ENCODE measurements at places on chromosomes 1 and 21.
A peak's percentile ranks its signal among the peaks of the same experiment; 100 is the strongest.

- DNase-seq, result no peak
Observed at GRCh38 chr1:158333405-158334155, 2.2 kb upstream of the CD1B start.

DNA sequence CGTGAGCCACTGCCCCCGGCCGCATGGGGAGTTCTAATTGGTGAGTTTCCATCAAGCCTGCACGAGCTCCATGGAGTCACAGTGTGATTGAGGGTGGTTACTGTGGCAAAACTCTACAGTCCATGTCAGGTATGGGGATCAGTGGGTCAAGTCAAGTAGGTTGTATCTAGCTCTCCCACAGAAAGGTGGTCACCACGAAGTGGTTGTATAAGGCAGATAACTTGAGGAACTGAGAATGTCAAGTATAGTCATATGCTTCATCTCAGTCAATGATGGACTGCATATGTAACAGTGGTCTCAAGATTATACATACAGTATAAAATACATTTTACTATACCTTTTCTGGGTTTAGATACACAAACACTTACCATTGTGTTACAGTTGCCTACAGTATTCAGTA is 348.6 kb upstream of the ZP4 start:
- no peak for DNase-seq

- no peak for DNase-seq
Observed at GRCh38 chr1:243291292-243291691, 35.5 kb downstream of the SDCCAG8 start.

DNA sequence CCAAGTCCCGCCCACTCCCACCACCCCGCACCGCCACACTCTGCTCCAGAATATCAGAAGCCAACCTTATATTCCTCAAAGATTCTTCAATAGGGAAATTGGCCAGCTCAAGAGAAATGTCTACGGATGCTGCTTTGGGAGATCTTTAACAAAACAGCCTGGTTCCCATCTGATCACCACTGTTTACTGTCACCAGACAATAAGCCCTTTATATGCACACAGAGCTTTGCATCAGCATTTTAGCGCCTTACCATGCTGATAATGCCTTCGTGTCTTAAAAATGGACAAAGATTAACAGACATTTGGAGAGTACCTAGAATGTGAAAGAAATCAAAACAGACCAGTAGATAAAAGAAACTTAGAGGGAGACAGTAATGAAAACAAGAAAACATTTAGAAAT is 141.7 kb upstream of the SYT6 start:
- DNase-seq, result no peak

DNA sequence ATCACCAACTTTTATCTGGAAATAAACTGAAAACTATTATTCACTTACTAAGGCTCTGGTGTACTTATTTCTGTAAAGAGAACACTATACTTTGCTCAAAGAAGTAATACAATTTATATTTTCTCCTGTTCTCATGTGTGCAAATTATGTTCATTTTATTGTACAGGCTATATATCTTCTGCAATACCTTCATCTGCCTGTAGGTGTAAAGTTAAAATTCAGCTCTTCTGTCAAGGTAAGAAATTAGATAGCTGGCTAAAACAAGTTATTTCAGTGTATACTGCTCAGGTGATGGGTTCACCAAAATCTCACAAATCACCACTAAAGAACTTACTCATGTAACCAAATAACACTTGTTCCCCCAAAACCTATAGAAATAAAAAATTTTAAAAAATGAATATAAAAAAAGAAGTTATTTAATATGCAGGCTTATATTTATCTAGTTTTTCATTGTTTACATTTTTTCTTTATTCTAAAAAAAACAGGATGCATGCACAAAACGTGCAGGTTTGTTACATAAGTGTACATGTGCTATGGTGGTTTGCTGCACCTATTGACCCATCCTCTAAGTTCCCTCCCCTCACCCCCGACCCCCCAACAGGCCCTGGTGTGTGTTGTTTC is 81.5 kb downstream of the PTGER3 start:
- DNase-seq, result peak; percentile 28

GRCh38 chr1:81430236-81430938 is 370.3 kb upstream of the ADGRL2 start:
- no peak for DNase-seq

DNA sequence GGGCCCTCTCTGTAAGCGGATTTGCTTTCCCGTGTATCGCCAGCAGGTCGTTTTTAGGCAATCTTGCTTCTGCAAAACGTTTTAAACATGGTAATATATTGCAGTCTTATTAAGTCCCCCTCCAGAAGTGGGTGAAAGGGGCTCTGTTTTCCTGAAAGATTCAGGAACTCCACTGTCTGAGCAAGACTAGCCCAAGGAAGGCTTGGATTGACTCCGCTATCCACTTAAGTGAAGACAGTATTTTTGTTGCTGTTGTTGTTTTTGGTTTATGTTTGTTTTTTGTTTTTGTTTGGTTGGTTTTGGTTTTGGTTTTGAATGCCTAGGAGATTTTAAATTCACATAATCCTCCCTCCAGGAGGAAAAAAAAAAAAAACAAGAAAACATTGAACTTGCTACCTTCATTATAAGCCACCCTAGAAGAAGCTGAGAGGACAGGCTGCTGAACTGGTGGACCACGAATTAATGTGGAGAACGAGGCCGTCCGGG is 29.1 kb upstream of the NFIA start:
- DNase-seq, result no peak

- no peak for DNase-seq
Observed at GRCh38 chr1:167428395-167428794, 89.9 kb downstream of the CD247 start.

DNA sequence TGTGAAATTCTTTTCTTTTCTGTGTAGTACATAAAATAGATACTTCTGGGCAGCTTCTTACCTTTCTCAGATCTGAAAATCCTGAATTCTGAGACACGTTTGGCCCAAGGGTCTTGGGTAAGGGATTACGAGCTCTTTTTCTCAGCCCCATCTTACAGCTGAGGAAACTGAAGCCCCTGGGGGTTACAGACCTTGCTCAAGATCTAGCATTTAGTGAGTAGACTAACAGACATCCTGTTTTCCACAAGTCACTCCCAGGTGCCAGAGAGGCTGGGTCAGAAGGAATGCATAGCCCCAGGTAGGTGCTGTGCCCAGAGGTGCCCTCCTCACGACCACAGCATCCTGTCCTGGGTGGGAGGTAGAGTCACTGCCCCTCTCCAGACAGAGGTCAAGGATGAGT is 13.2 kb upstream of the CREG1 start:
- DNase-seq, result no peak

DNA sequence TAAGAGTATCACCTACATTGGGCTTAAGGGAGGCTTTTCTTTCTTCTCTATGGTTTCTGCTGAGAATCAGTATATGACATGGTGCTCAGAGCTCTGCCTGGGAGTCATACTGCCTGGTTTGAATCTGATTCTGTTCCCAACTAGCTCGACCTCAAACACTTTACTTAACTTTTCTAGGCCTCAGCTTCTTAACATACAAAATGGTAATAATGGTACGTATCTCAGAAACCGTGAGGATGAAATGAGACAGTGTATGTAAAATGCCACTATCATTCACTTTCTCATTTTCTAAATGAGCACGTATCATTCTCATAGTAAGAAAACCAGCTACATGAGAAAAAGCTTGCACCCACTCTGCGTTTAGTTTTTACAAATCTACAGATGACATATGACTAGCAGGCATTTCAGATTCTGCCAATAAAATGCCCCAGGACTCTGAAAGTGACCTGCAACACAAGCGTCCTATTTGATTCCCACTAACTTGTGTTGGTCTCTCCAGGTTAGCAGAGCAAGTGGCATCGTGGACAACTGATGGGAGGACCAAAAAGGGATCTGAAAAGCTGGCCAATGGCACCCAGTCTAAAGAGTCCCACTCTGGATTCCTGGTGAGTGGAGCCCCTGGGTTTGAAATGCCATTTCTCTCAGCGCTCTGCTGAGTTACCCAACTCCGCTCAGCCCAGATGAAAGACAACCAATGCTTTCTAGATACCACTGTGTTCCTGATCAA is 6.1 kb downstream of the CTNNBIP1 start:
- no peak for DNase-seq

DNA sequence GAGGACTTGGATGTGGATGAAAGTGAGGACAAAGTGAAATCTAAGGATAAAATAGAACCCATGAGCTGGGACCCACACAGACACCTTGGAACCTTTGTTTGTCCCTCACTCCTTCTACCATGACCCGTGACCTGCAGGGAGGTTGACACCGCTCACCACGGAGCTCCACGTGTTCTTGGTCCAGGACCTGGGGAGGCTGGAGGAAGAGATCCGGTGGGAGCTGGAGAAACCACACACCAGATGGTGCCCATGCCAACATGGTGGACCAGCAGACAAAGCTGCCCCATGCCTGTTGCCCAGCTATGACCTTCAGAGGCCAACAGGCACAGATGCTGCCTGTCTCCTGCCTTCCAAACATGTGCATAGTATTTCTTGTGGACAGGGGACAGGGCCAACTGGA is 721.9 kb downstream of the PTPRU start:
- no peak for DNase-seq

DNA sequence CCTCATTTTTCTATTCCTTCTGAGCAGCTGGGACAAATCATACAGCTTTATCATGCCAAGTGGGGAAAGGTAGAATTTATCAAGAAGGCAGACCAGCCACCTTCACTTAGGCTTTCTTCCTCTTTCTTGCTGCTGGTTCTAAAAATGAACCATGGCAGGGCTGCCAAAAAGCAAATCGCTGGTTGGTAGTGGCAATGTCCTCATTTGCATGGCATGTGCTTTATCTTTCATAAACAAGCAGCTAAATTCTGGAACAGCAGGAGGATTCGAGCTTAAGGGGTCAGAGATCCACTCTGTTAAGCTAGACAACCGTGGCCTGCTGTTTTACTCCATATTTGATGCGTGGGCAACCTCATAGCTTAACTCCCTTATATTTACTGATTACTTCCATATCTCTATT is 91.3 kb downstream of the RPE65 start:
- no peak for DNase-seq

DNA sequence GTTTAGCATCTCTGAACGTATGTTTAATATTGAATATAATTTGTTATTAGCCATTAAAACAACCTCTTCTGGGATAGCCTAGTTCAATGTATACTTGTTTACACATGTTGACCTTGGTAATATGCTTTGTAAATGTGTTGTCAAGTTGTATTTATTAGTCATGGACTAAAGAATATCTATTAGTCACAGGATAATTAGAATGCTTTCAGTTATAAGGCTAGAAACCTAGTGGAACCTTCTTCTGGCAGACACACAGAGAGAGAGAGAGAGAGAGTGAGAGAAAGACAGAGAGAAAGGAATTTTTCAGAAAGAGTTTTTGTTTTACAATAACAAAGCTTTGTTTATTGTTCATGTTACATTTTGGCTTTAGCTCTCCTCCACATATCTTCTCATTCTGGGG is 181.1 kb upstream of the APP start:
- no peak for DNase-seq

GRCh38 chr1:235887676-235888075 is 21.0 kb upstream of the LYST start:
- no peak for DNase-seq

DNA sequence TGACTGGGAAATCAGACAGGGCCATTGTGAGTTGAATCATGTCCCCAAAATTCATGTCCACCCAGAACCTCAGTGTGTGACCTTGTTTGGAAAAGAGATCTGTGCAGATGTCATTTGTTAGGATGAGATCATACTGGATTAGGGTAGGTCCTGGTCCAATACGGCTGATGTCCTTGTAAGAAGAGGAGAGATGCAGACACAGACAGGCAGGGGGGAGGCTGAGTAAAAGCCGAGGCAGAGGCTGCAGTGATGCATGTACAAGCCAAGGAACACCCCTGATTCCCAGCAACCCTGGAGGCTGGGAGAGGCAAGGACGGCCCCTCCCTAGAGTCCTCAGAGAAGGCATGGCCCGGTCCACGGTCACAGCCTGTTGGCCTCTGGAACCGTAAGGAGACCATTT is 15.9 kb upstream of the NPPB start:
- no peak for DNase-seq

DNA sequence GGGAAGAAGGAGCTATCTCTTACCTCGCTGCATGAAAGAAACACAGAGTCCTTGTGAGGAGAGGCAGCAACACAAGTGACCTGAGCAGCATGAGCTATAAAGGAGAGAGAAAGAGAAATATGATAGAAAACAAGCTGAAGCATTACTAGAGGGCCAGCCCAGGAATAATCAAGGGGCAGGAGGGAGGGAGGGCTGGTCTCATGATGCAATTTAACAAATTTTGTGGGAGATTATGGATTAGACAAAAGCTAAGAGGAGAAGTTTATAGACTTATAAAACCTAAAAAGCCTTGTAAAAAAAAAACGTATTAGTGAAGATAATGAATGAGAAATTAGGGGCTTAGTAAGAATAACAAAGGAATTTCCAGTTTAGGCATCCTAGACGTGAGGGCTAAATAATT is 5.0 kb downstream of the WDR77 start:
- no peak for DNase-seq

Measured in HEK293T (cell line).